Muscle of back (tissue), 13 donors: ENCODE measurements at places on chromosomes 12 and 14.
A peak's percentile ranks its signal among the peaks of the same experiment; 100 is the strongest.

GRCh38 chr12:690466-690865, 27.2 kb upstream of the NINJ2 start:
- no peak for DNase-seq

GRCh38 chr12:110135806-110136205, 11.6 kb downstream of the IFT81 start:
- DNase-seq, result no peak

- DNase-seq, result no peak
Measured at GRCh38 chr12:105229371-105229770, 6.6 kb downstream of the APPL2 start.

DNA sequence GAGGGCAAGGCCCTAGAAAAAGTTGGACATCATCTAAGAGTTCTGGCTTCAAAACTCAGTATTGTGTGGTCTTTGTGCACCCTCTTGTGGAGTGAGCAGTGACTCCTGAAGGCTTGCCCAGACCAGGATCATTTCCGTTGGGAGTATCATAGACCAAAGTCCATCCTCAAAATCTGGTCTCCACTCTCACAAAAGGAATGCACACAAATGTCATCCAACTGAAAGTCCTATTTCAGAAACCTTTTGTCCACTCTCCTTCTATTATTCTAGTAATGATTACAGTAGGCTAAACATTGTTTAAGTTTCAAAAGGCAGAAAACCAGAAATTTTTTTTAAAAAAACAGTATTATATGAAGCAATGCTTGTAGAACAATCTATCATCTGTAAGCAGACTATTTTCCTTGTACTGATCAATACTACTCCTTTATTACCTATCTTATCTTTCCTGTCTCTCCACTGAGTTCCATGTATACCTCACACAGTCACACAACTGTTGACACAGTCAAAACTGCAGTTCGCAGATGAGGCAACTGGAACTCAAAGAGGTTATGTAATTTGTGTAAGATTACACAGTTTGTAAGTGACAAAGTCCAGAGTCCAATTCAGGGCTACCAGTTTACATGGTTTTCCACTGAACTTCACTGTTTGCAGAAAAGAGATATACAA, 41.4 kb downstream of the COX16 start:
- peak; percentile 36 for DNase-seq

- no peak for DNase-seq
Measured at GRCh38 chr14:68269136-68269927, 449.8 kb downstream of the RAD51B start.

DNA sequence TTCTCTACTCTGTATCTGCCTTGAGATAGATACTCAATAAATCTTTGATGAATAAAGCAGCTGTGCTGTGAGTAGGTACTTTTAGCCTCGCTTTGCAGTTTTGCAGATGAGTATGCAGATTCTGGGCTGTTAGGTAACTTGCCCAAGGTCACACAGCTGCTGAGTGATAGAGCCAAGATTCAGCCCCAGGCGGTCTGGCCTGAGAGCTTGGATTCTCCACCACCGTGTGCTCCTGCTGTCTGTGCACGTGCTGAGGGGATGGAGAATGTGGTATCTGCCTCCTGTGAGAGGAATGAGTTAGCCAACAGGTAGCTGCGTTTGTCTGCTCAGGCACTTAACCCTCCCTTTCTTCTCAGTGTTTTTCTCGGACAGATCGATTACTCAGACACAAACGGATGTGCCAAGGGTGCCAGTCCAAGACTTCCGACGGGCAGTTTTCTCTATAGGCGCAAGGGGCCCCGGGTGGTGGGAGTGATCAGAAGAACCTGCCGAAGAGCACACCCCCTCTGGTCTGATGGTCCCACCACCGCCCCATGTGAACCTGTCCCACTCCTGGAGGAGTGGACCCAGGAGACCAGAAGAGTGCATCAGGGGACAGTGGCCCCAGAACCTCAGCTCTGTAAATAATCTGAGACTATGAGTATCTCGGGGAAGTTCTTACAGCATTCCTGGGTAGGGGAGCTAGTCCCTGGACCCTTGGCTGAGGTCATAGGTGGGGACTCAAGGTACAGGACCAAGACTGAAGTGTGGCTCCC, 6.6 kb upstream of the CSAD start:
- DNase-seq, result no peak

DNA sequence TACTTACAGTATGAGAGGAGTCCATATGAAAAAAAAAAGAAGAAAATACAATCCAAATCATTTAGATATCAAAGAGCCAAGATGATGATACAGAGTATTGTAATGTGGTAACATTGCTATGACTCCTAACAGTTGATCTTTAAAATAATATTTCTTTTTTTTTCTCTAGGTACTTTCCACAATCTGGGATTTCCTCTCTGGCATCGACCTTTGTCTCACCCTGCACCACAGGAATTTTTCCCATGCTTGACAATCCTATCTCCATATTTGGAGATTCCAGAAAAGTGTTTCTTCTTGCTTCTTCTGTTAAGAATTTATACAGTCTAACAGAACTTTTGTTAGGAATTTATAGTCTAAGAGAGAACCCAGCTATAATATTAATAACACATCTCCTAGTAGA, 184.4 kb downstream of the ITPR2 start:
- no peak for DNase-seq

DNA sequence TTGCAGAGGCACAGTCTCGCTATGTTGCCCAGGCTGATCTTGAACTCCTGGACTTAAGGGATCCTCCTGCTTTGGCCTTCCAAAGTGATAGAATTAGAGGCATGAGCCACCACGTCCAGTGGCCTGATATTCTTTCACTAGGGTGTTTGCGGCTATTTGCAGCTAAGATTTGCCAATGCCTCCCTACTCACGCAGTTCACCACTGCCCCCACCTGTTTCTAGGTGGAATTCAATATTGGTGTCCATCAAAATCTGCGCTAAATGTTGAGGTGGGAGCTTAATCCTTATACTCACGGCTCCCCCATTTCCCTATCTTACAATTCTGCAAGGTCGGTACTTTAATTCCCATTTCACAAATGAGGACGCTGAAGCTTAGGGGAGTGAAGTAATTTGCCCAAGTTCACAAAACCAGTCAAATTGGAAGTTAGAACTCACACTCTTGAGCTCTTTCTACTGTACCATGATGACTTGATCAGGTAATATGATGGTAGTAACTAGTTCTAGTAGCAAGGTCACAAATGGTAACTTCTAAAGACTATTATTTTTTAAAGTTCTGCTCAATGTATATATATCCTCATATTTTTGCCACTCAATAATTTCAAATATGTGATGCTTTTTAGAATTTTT, 22.1 kb upstream of the LRRC9 start:
- DNase-seq, result peak; percentile 16

- no peak for DNase-seq
Measured at GRCh38 chr12:132423251-132423819, 66.6 kb upstream of the FBRSL1 start.

- DNase-seq, result no peak
Measured at GRCh38 chr14:72454388-72455160, 439.3 kb downstream of the DPF3 start.

DNA sequence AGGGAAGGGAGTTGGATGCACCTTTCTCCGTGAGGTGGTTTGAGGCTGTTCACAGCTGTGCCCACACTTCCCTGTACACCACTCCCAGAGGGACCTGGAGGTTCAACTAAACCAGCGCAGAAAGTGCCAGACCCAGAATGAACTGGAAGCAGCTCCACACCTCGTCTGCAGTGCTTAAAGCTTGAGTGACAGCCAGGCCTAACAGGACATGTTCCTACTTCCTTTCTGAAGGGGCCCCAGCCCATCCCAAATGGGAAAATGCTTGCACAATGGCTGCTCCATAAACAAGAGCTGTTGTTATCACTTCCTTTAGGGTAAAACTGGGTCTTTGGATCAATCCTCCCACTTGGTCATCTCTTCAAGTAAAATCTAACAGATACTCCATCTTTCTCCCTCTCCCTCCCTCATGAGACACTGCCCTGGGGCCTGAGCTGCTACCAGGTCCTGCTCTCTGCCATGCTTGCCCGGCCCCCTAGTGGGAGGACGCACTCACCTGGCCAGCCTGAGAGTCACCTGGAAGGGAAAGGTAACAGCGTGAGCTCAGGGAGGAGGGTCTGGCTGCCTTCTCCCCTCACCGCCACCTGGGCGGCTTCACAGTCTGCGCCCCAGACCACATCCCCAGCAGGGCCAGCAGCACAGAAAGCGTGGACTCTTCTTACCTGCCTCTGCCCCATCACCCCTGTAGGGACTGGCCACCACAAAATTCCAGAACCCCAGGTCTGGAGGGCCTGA, 33.5 kb downstream of the ISCA2 start:
- no peak for DNase-seq

DNA sequence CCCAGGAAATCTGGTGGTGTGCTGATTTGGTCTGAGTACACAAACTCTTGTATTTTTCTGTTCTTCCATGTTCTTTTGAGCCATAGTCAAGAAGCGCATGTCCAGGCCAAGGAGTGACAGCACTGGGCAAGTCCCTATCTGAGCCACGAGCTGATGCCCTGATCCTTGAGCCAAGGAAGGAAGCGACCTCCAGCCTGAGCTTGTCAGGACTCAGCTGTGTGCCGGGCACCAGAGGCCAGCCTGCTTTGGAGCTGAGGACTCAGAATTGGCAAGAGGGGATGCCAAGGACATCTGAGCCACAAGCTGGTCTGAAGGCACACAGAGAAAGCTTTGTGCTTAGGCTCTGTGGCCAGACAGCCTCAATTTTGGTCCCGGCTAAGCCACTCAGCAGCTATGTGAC, 52.6 kb downstream of the GALNT16 start:
- no peak for DNase-seq

- DNase-seq, result no peak
Measured at GRCh38 chr12:62130402-62130801, 129.8 kb upstream of the USP15 start.

DNA sequence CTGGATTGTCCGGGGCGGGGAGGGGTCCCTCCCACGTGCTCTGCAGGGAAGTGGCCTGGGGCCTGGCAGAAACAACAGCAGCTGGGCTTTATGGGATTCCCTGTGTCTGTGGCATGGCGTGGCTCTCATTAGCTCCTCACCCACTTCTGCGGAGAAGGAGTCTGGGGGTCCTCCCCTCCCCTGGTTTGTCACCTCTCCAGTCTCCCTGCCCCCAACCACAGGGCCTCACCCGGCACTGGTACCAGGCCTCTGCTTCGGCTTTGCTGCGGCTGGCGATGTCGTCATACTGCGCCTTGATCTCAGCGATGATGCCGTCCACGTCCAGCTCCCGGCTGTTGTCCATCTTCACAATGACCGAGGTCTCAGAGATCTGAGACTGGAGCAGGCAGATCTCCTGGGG, 6.4 kb downstream of the KRT82 start:
- no peak for DNase-seq

GRCh38 chr14:58709949-58710348, 72.2 kb downstream of the DACT1 start:
- no peak for DNase-seq

DNA sequence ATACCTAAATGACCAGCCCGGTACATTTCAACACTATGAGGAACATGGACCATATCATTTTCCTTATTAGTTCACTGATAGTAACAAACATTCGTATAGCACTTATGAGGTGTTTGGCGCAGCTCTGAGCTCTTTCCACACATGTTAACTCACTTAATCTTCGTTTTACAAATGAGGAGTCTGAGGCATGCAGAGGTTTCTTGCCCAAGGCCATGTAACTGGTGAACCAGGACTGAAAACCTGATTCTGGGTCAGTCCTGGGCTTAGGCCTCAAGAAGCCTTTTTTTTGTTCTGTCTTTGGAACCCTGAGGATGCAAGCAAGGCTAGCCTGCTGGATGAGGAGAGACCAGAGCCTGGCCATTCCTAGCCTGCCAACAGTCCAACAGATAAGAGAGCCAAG, 55.0 kb downstream of the C14orf132 start:
- DNase-seq, result no peak

DNA sequence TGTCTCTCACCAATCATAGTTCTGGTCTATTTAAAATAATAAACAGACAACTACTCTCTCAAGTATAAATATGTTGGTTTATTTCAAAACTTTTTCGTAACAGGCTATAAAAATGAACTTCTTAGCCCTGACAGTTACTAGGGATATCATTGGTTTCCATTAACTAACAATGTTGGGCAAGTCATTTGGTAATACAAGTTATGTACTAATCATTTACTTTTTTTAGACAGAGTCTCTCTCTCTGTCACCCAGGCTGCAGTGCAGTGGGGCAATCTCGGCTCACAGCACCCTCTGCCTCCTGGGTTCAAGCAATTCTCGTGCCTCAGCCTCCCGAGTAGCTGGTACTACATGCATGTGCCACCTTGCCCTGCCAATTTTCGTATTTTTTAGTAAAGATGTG, 14.6 kb upstream of the KANSL2 start:
- no peak for DNase-seq

DNA sequence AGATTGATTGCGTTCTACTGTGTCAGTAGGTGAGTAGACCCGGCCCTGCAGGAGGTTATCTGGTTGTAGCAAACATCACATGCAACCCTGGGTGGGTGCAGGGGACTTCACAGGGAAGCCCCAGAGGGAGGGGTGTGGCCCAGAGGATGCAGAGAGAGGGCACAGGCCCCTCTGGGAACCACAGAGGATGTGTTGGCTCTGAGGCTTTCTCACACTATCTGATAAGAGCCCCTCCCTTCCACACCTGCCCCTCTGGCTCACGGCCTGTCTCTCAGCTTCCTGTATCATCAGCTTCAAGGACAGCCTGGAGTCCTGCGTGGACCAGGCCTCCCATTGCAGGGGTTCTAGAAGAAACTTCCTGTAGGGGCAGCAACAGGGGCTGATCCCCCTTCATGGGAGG, 101.9 kb downstream of the RIN3 start:
- no peak for DNase-seq

GRCh38 chr12:3924761-3925160, 51.6 kb upstream of the PARP11 start:
- DNase-seq, result no peak

DNA sequence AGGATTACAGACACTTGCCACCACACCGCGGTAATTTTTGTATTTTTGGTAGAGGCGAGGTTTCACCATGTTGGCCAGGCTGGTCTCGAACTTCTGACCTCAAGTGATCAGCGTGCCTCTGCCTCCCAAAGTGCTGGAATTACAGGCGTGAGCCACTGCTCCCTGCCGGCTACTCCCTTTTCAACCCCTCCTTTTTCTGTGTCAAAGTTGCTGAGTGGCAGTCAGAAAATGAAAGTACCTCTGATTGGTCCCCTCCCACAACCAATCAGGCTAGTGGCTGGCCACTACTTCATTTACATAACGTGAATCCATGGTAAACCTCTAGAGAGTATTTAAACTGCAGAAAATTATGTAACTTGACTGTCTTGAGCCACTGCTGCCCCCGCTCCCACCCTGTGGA, 5.9 kb downstream of the RESF1 start:
- no peak for DNase-seq
